ENCODE measurements at places on chromosomes 1 and 21. TPM values are rescaled to one million over a fixed set of nuclear protein-coding genes. Genes with fewer than 3 reads are reported as not detected.

OR2L3 gene
- not detected for total RNA-seq

SPRR2B gene
- not detected for total RNA-seq

NBPF19 gene
- total RNA-seq: 26.9 TPM

S100PBP gene
- 45.5 TPM for total RNA-seq

ANKRD35 gene
- 0.39 TPM for total RNA-seq

CFHR5 gene
- not detected for total RNA-seq

PCP4 gene
- total RNA-seq: not detected

DNA sequence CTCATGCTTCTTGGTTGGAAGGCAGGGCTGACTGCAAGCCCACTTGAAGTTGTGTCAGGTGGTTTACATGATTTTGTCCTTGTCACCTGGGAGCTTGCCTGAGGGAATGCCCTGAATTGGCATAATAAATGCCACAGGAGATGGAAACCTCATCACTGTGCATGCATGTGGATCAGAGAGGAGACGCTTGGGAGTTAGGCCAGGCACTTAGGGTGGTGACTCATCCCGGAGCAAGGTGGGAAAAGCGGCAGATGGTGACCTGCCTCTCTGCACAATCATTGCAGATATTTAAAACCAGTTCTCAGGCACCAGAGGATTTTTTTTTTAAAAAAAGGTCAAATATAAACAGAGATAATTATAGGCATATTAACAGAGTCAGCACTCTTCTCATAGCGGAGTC lies 202.2 kb upstream of the KIAA0040 start:
- H3K27me3 ChIP-seq: peaks cover 27% of the 10 kb centered on the region
- DNase-seq: no peak

- H3K36me3 ChIP-seq: no peaks in the 10 kb centered on the region
- H3K4me1 ChIP-seq: no peaks in the 10 kb centered on the region
- no peaks in the 10 kb centered on the region for H3K27me3 ChIP-seq
- H3K27ac ChIP-seq: no peak overlapping the region
Observed at GRCh38 chr1:7536891-7537591, 234.1 kb upstream of the VAMP3 start.

DNA sequence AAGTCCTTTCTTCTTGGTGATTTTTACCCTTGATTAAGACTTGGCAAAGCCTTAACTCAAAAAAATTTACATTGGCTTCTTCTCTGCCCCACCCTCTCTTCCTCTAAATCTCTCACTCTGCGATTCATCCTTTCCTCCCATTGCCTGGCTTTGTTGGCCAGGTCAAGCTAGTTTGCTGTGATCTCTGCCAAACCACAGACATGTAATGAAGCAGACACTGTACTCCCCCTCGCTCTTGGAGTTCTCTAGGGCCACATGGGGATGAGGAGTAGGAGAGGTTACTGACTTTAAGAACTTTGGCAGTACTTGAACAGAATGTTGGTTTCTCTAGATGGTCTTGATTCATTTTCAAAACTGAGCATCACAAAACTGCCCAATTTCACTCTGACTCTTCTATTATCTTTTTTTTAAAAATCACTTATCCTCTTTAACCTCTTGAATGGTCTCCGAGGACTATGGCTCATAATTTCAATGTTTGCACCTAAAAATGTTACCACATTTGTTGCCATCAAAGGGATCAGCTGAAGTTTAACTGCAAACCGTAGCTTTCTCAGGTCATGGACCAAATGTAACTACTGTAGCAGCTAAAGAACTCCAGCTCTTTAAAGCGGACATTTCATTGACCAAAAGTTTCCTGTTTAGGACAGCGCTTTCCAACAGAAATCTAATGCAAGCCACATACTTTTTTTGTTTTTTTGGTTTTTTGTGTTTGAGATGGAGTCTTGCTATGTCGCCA lies 62.7 kb upstream of the IPO9 start:
- no peaks in the 10 kb centered on the region for H3K36me3 ChIP-seq
- H3K4me1 ChIP-seq: no peaks in the 10 kb centered on the region
- H3K4me3 ChIP-seq: no peak overlapping the region
- H3K27me3 ChIP-seq: peaks cover 6% of the 10 kb centered on the region
- no peak overlapping the region for H3K27ac ChIP-seq

- no peaks in the 10 kb centered on the region for H3K36me3 ChIP-seq
- no peak overlapping the region for H3K27ac ChIP-seq
- H3K27me3 ChIP-seq: peaks cover 74% of the 10 kb centered on the region
- no peak overlapping the region for H3K4me3 ChIP-seq
Observed at GRCh38 chr1:39896909-39897685, 4.6 kb downstream of the MYCL start.

DNA sequence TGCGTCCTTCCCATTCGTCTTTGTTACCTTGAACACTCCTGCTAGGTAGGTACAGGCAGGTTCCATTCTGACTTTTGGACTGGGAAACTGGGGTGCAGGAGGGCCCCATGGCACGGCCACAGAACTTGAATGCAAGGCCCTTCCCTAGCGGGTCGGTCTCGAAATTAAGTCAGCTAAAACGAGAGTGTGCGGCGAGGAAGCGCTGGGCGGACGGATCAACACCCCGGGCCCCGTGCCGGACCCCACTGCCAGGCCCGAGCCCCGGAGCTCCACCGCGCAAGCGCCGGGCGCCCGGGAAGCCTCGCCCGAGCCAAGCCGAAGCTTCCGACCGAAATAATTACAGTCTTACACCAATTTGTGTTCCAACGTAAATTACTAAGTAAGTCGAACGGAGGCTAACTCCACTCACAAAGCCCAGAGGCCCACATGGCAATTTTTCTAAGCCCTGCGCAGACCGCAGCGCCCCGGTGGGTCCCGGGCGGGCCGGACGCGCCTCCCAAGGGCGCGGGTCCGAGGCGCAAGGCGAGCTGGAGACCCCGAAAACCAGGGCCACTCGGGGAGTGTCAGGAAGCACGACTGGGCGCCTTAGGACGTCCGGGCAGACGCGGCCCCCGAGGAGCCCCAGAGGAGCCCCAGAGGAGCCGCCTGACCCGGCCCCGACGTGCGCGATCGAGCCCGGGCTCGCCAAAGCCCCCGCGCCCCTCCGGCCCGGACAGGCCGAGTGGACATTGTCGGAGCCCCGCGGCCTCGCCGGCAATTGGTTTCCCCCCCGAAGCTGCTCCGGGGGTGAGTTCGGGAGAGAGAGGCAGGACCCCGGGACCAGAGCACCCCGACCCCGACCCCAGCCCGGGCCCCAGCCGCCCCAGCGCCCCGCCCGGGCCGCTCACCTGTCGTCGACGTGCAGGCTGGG lies 624 bp downstream of the RIPK4 start:
- H3K27me3 ChIP-seq: peaks cover 74% of the 10 kb centered on the region
- DNase-seq: no peak
- H3K4me3 ChIP-seq: peak overlapping the region; percentile 88
- H3K27ac ChIP-seq: no peak overlapping the region
- H3K4me1 ChIP-seq: peaks cover 38% of the 10 kb centered on the region
- peaks cover 3% of the 10 kb centered on the region for H3K36me3 ChIP-seq

- DNase-seq: peak; percentile 69
- no peak overlapping the region for H3K27ac ChIP-seq
- H3K27me3 ChIP-seq: peaks cover 15% of the 10 kb centered on the region
- H3K4me3 ChIP-seq: peak overlapping the region; percentile 83
- no peaks in the 10 kb centered on the region for H3K36me3 ChIP-seq
- peaks cover 25% of the 10 kb centered on the region for H3K4me1 ChIP-seq
Observed at GRCh38 chr1:201480231-201481003, 11.4 kb upstream of the PHLDA3 start.

DNA sequence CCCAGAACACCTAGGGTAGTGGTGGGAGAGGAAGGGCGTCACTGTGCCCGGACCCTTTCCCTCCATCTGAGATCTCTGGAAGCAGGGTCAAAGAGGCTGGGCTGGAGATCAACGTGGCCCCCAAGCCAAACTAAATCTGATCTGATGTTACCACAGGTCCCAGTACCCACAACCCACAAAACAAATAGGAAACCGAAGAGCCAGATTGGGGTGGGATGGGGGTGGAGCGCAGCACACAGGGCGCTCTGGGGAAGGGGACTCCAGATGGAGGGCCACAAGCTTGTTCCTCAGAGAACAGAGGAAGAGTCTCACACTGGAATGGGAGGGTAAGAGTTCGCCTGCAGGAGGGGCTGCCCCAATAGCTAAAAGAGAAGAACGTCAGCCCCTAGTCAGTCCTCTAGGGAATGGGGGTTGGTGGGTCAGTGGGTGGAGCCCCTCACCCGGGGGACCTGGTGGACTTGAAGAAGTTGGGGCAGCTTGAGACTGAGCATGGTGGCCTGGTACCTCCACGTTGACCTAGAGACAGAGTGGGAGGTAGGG lies 1.5 kb downstream of the PAQR6 start:
- no peak overlapping the region for H3K27ac ChIP-seq
- peak overlapping the region; percentile 1 for H3K4me3 ChIP-seq
- peaks cover 8% of the 10 kb centered on the region for H3K27me3 ChIP-seq
- DNase-seq: no peak
- peaks cover 6% of the 10 kb centered on the region for H3K36me3 ChIP-seq
- H3K4me1 ChIP-seq: peaks cover 21% of the 10 kb centered on the region

DNA sequence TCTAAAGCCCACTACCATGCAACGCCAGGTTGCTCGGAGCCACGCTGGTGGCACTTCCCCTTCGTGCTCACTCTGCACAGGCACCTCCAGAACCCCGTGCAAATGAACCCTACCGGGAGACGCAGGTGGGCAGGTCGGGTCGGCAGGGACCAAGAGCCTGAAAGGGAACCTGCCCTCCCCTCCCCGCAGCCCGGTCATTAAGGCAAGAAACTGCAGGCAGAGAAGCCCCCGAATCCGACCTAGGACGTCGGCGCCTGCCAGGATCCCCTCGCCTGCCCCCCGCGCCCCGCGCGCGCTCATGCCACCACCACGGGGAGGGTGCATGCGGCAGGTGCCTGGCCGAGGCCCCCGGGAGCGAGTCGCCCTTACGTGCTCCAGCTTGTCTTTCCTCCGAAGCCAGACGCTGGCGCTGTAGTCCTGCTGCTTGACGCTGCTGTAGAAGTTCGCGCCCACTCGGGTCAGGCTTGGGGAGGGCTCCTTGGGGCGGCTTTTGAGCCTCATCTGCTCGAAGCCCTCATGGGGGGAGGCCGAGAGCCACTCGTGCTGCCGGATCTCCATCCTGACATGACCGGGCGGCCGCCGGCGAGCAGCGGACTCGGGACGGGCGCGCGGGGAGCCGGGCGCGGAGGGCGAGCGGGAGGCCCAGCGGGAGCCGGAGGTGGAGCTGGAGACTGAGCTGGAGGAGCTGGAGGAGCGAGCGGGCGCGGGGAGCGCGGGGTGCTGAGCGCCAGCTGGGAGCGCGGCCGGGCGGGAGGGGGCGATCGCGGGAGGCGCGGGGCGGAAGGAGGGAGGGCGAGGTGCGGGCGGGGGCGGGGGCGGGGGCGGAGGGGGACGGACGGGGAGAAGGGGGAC lies 552 bp downstream of the PLD5 start:
- peak overlapping the region; percentile 57 for H3K4me3 ChIP-seq
- peaks cover 3% of the 10 kb centered on the region for H3K36me3 ChIP-seq
- peak; percentile 9 for DNase-seq
- peaks cover 65% of the 10 kb centered on the region for H3K27me3 ChIP-seq
- H3K4me1 ChIP-seq: peaks cover 14% of the 10 kb centered on the region

GRCh38 chr1:996851-997712 lies 2.8 kb downstream of the HES4 start:
- peaks cover 23% of the 10 kb centered on the region for H3K4me1 ChIP-seq
- no peak overlapping the region for H3K27ac ChIP-seq
- no peak overlapping the region for H3K4me3 ChIP-seq

- peak overlapping the region; percentile 95 for H3K4me3 ChIP-seq
- peaks cover 58% of the 10 kb centered on the region for H3K4me1 ChIP-seq
- peak overlapping the region; percentile 96 for H3K27ac ChIP-seq
- no peaks in the 10 kb centered on the region for H3K27me3 ChIP-seq
Observed at GRCh38 chr1:52055866-52056162, 281 bp upstream of the BTF3L4 start.

GRCh38 chr1:228081578-228082213 lies 812 bp upstream of the ARF1 start:
- DNase-seq: peak; percentile 50
- peaks cover 16% of the 10 kb centered on the region for H3K36me3 ChIP-seq
- peak overlapping the region; percentile 84 for H3K4me3 ChIP-seq

- H3K4me1 ChIP-seq: peaks cover 16% of the 10 kb centered on the region
- no peak for DNase-seq
- peaks cover 5% of the 10 kb centered on the region for H3K36me3 ChIP-seq
- no peak overlapping the region for H3K4me3 ChIP-seq
- H3K27ac ChIP-seq: no peak overlapping the region
- peaks cover 10% of the 10 kb centered on the region for H3K27me3 ChIP-seq
Observed at GRCh38 chr1:1956101-1956500, 37.0 kb upstream of the TMEM52 start.
